ENCODE measurements at places on chromosomes 5 and 9.

DNA sequence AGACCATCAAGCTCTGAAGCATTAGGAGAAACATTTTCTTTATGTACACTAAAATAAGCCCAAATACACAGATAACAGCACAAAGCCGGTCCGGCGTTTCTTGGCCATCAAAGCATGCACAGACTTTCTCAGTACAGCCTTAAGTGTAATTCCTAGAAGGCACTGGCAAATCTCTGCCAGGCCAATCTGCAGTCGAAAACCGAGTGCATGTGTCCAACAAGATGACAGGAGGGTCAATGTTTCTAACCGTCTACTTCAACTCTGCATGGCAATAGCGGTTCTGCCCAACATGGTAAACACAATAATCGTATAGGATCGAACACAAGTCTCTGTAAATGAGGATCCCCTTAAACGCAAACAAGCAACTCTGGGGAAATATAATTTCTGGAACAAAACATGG is 1.1 kb downstream of the ARL15 start:
- peak overlapping the region; percentile 93 for H3K4me3 ChIP-seq
- DNase-seq: no peak
- H3K27me3 ChIP-seq: no peaks in the 10 kb centered on the region
- no peaks in the 10 kb centered on the region for H3K36me3 ChIP-seq

DNA sequence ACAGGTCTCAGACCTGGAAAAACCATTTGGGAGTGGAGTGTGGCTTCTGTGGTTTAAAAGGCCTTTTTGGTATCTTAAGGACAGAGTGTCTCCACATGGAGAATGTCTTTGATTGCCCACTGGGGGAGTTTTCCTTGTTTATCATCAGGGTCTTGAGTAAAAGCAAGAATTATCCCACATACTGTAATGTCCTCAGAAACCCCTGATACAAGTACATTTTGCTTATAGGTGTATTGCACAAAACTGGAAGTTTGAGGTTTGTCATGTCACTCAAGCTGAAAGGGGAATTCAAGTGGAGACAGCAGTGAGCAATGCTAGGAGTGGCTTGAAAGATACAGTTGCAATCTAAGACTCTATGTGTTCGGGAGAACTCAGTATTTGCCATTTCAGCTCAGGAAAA is 62.7 kb upstream of the GRAMD2B start:
- no peaks in the 10 kb centered on the region for H3K36me3 ChIP-seq
- no peaks in the 10 kb centered on the region for H3K4me1 ChIP-seq
- no peaks in the 10 kb centered on the region for H3K27me3 ChIP-seq
- DNase-seq: no peak
- no peak overlapping the region for H3K4me3 ChIP-seq

DNA sequence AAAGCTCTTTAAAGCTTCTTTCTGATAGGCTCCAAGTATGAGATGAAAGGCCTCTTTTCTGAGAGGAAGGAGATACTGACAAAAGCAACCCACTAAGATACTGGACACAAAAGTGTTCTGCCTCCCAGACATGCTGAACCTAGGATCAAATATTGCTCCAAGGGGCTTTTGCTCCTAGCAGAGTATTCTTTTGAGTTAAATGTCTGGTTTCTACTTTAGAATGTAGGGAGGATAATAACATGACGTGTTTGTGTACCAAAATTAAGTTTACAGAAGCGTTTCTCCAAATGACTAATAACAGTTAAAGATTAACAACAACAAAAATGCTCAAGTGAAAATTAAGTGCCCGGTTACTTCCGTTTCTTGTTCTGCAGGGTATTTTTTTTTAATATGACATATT is 2293.3 kb upstream of the C9orf72 start:
- H3K4me1 ChIP-seq: no peaks in the 10 kb centered on the region
- no peak overlapping the region for H3K4me3 ChIP-seq
- H3K27ac ChIP-seq: no peak overlapping the region
- H3K36me3 ChIP-seq: no peaks in the 10 kb centered on the region
- H3K27me3 ChIP-seq: no peaks in the 10 kb centered on the region
- DNase-seq: no peak

DNA sequence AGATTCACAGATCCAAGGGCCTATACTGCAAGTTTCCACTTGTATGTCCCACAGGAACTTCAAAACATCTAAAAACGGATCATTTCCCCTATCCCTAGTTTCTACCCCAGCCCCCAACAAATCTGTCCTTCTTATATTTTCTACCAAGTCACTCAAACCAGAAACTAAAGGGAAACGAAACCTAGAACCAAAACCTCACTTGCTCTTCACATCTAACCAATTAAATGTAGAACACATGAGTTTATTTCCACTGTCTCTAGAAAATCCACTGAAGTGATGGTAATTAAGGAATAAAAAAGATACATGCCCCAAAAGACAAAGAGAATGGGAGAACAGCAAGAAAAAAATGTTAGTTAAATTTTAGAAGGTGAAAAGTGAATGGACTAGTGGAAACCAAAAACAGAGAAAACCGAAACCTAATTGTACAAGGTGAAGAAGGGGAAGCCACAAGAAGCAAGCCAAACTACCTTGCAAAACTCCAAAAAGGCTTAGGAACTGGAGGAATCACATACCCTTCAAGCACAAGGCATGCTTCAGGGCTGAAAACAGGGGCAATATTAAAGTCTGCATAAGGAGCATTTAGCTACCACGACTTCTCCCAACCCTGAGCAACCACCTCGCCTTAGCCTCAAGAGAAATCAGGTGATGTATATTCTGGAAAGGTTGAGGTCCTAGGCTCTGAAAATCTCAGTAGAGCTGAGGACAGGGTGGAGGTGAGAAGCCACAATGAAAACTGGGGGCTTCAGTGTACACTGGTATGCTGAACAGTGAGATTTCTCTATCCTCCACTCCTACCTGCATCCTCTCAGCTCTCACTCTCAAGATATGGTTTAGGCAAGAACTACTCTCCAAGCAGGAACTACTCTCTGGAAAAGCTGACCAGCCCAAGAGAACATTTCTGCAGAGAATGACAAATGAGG is 11.1 kb downstream of the SMU1 start:
- no peak overlapping the region for H3K27ac ChIP-seq
- DNase-seq: no peak
- H3K36me3 ChIP-seq: peaks cover 59% of the 10 kb centered on the region
- no peaks in the 10 kb centered on the region for H3K4me1 ChIP-seq
- H3K4me3 ChIP-seq: no peak overlapping the region
- no peaks in the 10 kb centered on the region for H3K27me3 ChIP-seq

- no peaks in the 10 kb centered on the region for H3K27me3 ChIP-seq
- H3K27ac ChIP-seq: no peak overlapping the region
- no peaks in the 10 kb centered on the region for H3K4me1 ChIP-seq
- H3K4me3 ChIP-seq: no peak overlapping the region
- no peak for DNase-seq
Measured at GRCh38 chr5:128708841-128709240, 170.8 kb upstream of the FBN2 start.

DNA sequence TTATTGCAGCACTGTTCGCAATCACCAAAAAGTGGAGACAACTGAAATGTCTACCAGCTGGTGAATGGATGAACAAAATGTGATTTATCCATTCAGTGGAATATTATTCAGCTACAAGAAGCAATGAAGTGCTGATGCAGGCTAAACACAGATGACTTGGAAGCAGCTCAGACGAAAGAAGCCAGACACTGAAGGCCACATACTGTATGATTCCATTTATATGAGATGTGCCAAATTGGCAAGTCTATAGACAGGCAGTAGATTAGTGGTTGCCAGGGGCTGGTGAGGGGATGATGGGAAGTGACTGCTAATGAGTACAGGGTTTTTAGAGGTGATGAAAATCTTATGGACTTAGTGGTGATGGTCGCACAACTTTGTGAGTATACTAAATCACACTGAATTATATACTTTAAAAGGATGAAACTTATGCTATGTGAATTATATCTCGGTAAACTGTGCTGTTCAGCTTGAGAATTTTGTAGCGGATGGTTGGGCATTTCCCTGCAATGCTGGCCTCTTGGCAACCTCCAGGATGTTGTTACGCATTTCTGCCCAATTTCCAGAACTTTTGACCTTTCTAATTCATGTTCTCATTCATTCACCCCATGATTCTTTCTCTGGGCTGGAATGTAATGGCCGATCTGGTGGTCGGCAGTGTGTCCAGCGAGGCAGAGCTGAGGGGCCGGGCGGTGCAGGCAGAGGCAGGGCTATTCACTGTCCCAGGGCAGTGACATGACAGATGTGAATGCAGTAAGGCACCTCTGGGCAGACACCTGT is 22.0 kb upstream of the WNK2 start:
- H3K27me3 ChIP-seq: no peaks in the 10 kb centered on the region
- H3K27ac ChIP-seq: no peak overlapping the region
- no peak for DNase-seq
- H3K4me3 ChIP-seq: no peak overlapping the region
- no peaks in the 10 kb centered on the region for H3K36me3 ChIP-seq

GRCh38 chr9:89535461-89535860 is 37.5 kb upstream of the SEMA4D start:
- H3K4me3 ChIP-seq: no peak overlapping the region
- H3K36me3 ChIP-seq: no peaks in the 10 kb centered on the region
- peaks cover 20% of the 10 kb centered on the region for H3K27me3 ChIP-seq

- H3K4me1 ChIP-seq: no peaks in the 10 kb centered on the region
- no peak overlapping the region for H3K27ac ChIP-seq
- H3K4me3 ChIP-seq: no peak overlapping the region
- no peaks in the 10 kb centered on the region for H3K36me3 ChIP-seq
- no peaks in the 10 kb centered on the region for H3K27me3 ChIP-seq
Measured at GRCh38 chr5:35828082-35828598, 28.6 kb upstream of the IL7R start.

DNA sequence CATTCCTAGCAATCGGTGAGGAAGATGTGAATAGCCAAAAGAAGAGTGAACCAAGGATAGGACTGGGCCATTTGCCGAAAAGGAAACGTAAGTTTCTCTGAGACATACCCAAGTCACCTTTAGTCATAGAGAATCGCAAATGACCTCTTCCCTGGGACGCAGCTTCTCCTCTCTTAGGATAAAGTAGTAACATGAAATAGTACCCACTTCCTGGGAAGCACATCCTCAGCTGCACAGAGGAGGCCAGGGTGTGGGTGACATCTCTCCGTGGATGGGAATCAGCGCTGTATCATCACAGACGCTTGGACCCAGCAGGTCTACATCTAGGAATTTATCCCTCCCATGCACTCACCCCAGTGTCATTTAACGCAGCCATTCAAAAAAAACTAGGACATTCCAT is 120.9 kb upstream of the PHYKPL start:
- H3K27ac ChIP-seq: no peak overlapping the region
- no peaks in the 10 kb centered on the region for H3K27me3 ChIP-seq
- no peak for DNase-seq
- H3K4me3 ChIP-seq: no peak overlapping the region
- no peaks in the 10 kb centered on the region for H3K36me3 ChIP-seq

GRCh38 chr9:37617161-37617560 is 24.8 kb upstream of the TOMM5 start:
- H3K4me1 ChIP-seq: no peaks in the 10 kb centered on the region
- no peaks in the 10 kb centered on the region for H3K27me3 ChIP-seq
- H3K4me3 ChIP-seq: no peak overlapping the region
- no peak overlapping the region for H3K27ac ChIP-seq
- no peaks in the 10 kb centered on the region for H3K36me3 ChIP-seq

- peaks cover 5% of the 10 kb centered on the region for H3K4me1 ChIP-seq
- H3K4me3 ChIP-seq: no peak overlapping the region
- no peaks in the 10 kb centered on the region for H3K27me3 ChIP-seq
- no peak overlapping the region for H3K27ac ChIP-seq
- H3K36me3 ChIP-seq: peaks cover 37% of the 10 kb centered on the region
Measured at GRCh38 chr9:71743217-71743705, 25.1 kb downstream of the CEMIP2 start.

DNA sequence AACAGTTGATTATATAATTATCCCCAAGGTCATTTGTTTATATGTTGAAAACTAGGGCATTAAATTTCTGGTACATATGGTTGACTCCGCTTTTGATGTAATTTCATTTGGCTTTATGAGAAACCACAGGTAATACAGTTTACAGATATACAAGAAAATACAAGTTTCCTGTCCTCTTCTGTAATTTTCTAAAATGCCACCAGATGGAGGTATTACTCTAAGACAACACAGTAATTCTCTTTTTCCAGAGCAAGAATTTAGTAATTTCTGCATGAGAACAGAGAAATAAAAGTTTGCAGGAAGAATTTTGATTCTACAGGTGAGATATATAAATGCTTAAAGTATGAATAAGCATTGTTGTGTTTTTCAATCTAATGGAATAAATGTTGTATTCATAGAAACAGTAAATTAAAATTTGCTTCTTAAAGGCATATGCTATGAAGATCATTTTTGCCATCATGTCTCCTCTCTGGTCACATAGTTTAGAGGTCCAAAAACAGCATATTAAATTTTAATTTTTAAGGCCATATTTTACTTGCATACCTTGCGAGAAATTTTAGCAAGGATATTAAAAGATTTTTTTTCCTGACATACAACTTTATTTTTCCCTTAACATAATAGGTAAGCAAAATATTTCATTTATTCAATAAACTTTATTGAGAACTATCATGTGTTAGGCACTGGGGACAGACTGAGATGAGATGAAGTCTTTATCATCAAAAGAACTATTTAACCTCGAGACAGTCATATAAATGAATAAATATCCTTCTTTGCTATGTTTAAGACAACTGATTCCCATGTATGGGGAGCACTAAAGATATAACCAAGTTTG is 22.7 kb downstream of the CHD1 start:
- H3K27ac ChIP-seq: no peak overlapping the region
- H3K27me3 ChIP-seq: no peaks in the 10 kb centered on the region
- H3K4me1 ChIP-seq: no peaks in the 10 kb centered on the region
- DNase-seq: no peak
- no peak overlapping the region for H3K4me3 ChIP-seq

DNA sequence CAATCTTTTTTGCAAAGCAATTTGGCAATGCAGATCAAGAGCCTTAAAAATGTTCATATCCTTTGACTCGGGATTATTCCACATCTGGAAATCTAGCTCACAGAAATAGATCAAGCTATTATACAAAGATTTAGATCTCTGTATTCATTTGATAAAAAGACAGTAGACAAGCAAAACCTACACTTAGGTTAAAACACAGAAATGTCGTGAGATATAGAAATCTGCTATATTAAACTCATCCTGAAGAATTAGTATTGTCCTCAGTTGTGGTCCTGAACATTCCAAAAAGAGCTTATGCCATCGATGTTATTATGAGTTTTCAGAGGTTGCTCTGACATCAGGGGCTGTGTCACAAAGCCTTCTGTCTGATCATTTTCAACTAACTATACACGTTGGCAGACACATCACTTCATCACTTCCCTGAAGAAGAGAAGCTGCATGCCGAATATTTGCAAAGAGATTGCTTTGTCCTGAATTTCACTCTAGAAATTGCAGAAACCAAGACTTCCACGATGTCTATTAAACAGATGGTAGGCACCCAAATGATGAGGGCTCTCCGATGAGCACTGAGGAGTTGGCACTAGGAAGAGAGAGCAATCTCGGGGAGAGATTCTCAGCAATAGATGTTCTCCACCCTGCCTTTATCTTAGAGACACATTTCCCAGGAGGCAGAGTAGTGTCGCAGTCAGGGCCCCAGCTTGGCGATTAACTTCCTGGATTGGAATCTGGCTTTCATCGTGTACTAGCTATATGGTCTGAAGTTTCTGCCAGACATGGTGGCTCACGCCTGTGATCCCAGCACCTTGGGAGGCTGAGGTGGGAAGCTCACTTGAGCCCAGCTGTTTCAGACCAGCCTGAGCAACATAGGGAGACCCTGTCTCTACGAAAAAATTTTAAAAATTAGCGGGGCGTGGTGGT is 1.9 kb upstream of the UBTD2 start:
- no peak overlapping the region for H3K27ac ChIP-seq
- no peaks in the 10 kb centered on the region for H3K36me3 ChIP-seq
- no peaks in the 10 kb centered on the region for H3K27me3 ChIP-seq
- peaks cover 24% of the 10 kb centered on the region for H3K4me1 ChIP-seq

GRCh38 chr5:139110526-139111168 is 87.5 kb downstream of the SIL1 start:
- H3K27ac ChIP-seq: no peak overlapping the region
- no peaks in the 10 kb centered on the region for H3K36me3 ChIP-seq
- peaks cover 49% of the 10 kb centered on the region for H3K4me1 ChIP-seq
- DNase-seq: no peak
- no peaks in the 10 kb centered on the region for H3K27me3 ChIP-seq
- H3K4me3 ChIP-seq: no peak overlapping the region
